Putamen (tissue), 1 donor: ENCODE measurements at places on chromosomes 13 and 19.

DNA sequence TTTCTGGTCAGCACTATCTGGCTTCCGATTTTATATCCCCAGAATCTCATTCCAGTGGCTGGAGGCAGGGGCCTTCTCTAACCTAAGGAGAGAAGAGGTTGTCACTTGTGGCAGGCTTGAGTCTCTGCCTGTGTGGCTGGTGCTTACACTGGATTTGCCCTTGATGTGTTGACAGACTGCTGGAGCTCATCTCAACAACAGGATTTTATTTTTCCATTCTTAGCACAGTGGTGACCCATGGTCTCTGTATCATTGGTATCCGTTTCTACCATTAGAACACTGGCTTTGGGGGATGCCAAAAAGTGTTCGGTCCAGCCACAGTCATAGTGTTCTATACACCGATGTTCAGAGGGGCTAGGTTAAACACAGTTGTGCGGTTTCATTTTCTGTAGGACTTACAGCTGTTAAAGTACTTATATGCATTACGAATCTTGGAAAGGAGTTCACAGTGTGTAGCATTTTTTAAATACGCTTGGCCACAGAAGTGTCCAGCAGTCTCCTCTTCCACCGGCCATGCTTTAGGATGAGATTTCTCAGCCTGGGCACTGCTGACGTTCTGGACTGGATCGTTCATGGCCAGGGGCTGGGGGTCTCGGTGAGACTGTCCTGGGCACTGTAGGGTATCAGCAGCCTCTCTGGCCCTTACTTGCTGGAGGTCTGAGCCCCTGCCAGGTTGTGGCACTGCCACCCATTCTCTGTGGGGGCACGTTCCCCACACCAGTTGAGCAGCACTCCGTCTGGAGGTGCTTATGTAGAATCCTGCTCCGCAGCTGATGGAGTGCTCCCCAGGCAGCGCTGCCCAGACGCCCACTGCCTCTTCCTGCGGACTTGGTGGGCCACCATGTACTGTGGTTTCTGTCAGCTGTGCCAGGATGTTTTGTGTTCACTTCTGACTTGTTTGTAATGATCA lies 41.4 kb upstream of the TEX29 start:
- no peak for DNase-seq

DNA sequence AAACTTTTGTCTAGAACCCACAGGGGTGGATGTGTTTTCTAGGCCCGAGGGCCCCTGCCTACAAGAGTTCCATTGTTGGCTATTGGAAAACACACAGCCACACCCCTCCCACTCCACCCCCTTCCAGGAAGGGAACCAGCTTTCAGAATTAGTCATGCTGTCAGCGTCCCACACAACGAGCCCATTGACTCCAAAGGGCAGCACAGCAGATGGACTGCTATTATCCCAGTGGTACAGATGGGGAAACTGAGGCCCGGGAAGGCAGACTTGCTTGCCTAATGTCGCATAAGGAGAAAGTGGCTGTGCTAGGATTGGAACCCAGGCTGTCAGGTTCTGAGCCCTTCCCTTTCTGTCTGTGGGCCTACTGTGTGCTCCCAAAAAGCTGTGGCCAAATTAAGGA lies 8.1 kb upstream of the FXYD3 start:
- DNase-seq, result peak; percentile 96

GRCh38 chr19:10535613-10536012 lies 8.1 kb upstream of the ATG4D start:
- DNase-seq, result no peak

DNA sequence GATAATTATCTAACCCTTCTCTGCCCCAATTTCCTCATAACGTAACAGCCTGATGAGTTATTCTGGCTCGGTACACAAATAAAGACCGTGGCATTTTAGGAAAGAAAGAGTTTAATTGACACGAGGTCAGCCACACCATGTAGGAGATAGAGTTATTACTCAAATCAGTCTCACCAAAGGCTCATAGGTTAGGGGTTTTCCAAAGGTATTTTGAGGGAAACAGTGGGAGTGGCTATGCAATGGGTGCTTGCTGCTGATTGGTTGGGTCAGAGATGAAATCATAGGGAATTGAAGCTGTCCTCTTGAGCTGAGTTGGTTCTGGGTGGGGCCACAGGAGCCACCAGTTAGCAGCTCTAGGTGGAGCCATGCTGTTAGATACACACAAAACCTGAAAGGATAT lies 137.5 kb downstream of the FREM2 start:
- no peak for DNase-seq

DNA sequence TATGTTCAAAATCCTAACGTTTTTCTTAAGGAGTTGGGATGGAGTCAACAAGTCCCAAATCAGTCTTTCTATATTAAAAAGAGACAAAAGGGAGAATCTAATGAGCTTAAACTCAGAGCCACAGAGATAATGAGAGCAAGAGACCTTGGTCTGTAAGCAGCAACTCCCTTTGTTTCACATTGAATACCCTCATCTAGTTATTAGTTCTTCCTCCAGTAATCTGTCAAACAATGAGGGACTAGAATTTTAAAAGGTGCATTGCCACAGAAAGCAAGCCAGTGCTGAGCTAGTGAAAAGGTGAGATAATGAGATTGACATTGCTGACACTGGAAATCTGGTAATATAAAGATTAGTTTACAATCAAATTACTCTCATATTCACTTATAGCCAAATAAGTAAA lies 718.6 kb downstream of the DACH1 start:
- no peak for DNase-seq

DNA sequence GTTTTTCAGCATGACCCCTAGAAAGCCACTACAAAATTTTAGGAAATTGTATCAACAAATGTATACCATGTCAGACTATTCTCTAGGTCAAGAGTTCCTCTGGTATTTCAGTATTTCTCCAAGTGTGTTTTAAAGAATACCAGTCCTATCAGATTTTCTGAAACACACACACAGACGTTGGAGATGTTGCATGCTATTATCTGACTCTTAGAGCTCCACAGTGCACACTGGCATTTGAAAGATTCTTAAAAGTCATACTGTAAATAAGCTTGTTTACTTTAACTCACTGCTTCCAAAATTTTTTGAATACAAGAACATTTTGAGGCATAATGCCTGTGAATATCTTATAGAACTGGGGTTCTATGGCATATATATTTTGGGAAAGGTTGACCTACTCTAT lies 33.8 kb upstream of the VWA8 start:
- no peak for DNase-seq

DNA sequence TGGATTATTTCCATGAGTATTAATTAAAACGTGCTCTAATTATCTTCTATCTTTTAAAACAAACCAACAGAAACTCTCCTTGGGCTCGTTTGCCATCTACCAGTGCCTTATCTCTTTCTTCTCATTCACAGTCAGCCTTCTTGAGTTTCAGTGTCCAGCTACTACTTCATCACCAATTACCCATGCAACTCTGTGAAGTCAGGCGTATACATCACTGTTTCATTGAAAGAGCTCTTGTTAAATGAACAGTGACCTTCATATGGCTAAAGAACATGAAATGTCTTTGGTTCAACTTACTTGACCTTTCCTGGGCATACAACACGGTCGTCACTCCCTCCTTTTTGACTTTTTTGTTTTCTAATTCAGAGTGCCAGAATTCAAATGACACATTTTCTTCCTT lies 5.2 kb upstream of the IFT88 start:
- DNase-seq, result no peak

DNA sequence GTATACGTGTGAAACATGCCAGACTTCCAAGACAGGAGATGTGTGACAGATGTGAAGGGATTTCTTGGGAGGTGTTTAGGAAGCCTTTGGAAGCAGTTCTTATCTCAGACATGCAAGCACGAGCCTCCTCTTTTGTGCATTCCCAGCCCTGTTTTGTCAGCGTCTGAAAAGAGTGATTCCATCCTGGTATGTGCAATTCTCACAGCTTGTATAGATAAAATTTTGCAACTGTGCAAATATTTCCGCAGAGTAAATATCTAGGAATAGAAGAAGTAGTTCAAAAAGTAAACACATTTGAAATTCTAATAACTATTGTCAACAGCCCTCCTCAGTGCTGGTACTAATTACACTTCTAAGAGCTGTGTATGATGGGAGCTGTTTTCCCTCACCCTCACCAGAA lies 72.3 kb upstream of the C1QTNF9B start:
- no peak for DNase-seq

DNA sequence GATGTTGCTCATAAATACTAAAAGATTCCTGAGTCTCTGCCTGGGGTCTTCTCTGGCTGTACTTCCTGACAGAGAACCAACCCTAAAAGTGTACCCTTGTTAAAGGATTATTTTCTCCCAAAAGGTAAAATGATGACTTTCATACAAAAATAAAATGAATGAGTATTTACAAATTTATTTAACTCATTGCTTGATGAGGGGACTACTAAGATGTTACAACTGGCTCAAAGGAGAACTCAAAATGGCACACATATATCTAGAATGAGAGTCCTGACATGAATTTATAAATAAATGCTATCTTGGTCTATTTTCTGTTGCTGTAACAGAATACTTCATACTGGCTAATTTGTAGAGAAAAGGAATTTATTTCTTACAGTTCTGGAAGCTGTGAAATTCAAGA lies 30.5 kb downstream of the STOML3 start:
- no peak for DNase-seq

- DNase-seq, result no peak
These were observed 3.0 kb downstream of the PGLYRP2 start for GRCh38 chr19:15476325-15476724.

DNA sequence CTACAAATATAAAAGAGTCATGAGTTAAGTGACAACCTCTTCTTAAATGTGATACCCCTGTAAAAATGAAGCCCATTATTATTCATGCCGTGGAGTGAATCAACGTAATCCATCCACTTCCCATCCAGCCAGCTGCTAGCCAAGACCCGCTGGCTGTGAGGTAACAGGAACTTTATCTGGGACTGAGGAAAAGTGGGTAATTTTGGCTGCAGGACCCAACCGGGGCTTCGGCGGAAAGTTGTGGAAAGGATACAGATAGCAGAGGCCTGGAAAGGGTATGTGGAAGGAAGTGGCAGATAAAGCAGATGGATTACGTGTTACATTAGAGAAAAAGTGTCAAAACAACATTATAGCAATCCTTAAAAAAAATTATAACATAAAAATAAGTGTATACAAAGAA lies 48.3 kb downstream of the SLC7A1 start:
- no peak for DNase-seq

GRCh38 chr19:1401138-1401888 lies at the start of gene GAMT:
Gene GAMT (minus strand): TSS chr19:1401542. CDS start chr19:1401476, 66 bp downstream.
- no peak for DNase-seq

DNA sequence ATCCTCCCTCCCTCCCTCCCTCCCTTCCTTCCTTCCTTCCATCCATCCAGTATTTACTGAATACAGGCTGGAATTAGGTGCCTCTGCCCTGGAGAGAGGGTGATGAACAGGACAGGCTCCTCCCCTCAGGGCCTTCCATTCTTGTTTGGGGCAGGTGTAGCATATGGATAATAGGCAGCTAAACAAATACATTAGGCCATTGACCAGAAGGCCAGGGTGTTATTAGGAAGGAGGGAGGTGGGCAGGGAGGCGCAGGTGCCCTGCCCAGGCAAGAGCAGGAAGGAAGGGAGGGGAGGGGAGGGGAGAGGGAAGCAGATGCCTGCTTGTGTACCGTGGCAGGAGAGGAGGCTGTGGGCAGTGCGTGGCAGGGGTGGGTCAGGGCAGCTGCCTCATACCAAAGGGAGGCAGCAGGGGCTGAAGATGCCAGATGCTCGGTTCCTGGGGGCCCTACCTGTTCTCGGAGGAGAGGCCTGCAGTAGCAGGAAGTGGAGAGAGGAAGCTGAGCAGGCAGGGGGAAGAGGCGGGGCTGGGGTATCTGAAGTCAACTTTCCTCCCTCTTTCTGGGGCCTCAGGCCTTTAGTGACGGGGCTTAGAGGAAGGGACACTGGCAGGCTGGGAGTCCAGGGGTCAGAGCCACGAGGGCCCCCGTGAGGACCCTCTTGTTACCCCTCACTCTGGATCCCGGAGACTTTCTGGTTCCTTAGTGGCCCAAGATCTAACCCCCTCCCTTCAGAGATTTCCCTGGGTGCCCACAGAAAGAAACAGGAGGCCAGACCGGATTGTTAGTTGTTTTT lies at the start of gene RINL:
RINL (minus strand) TSS at position 495 of the 794 bp plus-strand sequence. CDS start 1,533 bp downstream, outside the sequence.
- DNase-seq, result no peak

DNA sequence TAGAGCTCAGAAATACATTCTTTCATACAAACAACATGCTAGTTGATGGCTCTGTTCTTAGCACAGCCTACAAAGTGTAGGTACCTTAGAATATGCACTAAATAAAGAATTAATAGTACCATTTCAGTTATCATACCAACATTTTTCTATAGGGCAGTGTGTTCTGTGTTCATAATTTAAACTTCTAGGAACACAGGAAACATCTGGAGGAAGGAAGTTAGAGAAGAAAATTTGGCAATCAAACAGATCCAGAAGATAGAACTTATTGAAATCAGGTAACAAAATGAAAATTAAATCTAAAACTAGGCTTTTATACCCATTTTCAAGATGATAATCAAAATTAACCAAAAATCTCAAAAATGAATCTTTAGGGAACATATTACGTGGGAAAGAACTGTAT lies 527.5 kb downstream of the DCT start:
- DNase-seq, result no peak

DNA sequence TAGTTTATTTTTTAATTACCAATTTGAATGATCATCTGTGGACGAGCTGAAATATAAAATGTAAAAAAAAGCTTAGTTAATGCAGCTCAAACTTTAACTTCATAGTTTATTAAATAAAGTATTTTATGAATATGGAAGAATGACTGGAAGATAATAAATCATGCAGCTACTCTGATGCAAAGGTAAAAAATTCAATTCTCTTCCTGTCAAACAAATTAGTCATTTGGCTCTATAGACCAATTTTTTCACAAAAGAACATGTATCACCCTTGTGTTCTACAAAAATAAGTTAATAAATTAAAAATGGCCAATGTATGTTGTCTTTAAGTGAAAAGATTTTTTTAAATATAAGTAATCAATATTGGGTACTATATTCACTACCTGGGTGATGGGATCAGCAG lies 26.2 kb downstream of the EXOSC8 start:
- DNase-seq, result no peak

DNA sequence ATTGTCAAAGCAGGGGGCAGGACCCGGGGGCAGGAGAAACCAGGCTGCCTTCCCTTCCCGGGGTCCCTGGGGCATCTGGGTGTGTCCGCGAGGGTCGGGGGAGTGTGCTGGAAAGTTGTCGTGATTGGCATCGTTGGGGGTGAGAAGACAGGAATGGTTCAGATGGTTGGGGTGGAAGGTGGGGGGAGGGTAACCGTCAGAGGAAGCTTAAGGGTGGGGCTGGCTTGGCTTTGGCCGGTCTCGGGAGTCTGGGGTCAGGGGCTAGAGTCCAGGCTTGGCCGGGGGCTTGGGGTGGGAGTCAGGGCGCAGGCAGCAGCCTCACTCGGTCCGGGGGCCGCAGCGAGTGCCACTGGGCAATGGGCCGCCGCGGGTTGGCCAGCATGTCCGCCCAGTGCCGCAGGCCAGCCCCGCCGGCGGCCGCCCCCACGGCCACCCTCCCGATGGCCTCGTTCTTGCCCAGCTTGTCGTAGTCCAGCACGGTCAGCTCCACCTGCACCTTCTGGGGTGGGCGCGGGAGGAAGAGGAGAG lies 6.8 kb upstream of the DNAAF3 start:
- DNase-seq, result no peak

DNA sequence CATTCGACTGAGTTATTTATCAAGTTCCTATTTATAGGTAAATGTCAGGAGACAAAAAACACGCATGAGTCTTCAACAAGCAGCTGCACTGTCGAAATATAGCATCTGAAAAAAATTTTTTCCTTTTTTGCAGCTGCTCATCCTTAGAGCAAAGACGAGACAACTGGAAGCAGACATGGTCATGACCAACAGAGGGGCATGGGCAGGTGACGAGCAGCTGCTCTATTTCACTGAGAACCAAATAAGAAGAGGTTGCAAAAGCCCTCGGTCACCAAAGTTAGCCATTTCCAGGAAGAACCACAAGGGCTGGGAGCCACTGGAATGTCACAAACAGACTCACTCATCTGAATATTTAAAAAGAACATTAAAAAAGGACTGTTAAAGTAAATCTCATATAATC lies 22.2 kb downstream of the SOHLH2 start:
- DNase-seq, result no peak
